ENCODE measurements at places on chromosomes 7 and 10.

DNA sequence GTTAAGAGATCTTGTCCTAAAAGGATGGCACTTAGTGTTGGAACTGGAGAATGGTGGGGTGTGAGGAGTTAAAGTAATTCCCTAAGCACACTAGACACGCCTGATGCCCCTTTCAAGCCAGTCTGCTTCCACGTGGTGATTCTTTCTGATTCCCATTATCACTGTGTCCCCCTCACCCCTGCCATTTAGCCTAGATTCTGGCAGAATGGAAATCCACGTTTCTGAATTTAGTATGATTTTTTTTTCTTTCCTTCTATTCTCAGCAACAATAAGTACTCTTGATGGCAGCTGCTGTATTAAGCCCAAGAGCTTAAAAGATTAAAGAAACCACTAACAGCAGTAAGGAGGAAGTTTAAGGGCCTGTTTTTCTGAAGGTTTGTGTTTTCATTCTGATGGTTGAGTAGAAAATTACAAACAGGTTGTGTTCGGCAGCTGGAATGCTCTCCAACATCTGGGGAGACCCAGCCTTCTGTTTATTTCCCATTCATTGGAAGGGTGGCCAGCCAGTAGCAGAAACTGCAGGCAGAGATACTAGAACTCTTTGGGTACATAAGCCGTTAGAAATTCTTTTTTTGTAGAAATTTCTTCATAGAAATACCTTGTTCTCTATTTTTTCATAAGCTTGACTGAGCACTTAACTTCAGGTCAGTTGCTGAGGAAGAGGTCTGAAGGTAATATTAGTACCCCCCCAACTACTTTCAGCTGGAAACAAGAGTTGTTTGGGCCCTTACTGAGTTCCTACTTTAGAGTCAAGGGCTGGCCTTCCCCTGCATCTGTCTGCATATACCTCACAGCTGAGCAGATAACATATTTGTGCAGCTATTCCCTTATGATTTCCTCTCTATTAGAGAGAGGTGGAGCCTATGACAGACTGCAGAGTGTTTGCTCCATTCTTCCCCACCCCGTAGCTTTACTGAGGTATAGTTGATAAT lies 355.1 kb downstream of the AUTS2 start:
- DNase-seq: no peak

DNA sequence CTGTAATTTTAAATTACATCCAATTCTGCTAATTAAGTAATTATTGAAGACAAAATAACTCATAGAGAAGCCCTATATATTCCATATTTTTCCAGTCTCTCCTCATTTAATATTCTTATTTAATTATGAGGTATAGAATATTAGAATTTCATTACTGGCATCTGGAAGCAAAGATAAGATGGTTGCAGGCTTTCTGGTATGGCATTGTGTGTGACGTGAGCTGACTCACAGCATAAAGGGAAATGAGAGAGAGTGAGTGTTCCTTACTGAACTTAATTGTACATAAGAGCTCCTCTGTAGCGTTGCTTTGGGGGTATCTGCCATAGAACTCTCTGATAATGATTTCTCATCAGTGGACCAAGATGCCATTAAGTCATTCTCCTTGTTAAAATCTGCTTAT lies 127.4 kb upstream of the TEX47 start:
- no peak for DNase-seq

DNA sequence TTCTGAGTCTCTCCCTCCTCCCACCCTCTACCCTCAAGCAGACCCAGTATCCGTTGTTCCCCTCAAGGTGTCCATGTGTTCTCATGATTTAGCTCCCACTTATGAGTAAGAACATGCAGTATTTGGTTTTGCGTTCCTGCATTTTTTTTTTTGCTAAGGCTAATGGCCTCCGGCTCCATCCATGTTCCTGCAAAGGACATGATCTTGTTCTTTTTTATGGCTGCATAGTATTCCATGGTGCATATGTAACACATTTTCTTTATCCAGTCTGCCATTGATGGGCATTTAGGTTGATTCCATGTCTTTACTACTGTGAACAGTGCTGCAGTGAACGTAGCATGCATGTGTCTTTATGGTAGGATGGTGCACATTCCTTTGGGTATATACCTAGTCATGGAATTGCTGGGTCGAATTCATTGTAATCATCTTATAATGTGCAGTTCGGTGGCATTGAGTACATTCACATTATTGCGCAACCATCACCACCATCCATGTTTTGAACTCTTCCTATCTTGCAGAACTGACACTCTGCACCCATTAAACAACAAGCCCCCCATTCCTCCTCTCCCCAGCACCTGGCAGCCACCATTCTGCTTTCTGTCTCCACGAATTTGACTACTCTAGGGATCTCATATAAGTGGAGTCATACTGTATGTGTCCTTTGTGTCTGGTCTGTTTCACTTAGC lies 125.5 kb downstream of the CAMK1D start:
- DNase-seq: no peak

GRCh38 chr7:40535678-40536077 lies 400.9 kb downstream of the SUGCT start:
- no peak for DNase-seq

DNA sequence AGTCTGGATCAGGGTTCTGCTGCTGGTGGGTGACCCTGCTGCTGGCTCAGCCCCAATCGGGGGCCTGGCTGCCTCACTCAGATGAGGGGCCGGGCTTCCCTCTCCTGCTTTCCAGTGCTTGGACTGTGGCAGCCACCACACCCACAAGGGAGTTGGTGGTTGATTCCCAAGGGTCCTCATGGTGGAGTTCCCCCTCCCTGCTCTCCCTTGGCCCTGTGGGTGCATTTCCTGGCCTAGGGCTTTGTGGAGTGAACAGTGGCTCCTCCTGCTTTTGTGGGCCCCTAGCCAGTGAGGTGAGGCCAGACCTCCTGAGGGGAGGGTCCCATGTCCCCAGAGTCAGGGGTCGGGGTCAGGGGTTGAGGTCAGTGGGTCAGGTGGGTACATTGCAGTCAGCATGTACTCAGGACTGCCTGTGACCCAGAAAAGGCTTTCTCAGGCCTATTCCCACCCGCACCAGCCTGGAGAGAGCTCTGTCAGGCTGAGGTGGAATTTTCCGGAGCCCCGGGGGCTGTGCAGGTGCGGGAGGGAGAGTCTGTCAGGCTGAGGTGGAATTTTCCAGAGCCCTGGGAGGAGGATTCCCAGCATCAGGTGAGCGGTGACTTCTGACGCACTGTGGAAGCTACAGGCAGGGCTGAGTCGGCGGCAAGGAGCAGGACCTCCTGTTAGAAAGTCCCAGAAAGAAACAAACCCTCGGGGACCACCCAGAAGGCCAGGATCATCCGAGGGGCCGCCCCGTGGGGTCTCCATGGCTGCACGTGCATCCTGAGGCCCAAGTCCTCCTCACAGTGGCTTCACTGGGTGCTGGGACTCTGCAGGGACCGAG lies 94.4 kb upstream of the INSIG1 start:
- no peak for DNase-seq

GRCh38 chr10:28548781-28549498 lies 16.0 kb downstream of the WAC start:
- no peak for DNase-seq

DNA sequence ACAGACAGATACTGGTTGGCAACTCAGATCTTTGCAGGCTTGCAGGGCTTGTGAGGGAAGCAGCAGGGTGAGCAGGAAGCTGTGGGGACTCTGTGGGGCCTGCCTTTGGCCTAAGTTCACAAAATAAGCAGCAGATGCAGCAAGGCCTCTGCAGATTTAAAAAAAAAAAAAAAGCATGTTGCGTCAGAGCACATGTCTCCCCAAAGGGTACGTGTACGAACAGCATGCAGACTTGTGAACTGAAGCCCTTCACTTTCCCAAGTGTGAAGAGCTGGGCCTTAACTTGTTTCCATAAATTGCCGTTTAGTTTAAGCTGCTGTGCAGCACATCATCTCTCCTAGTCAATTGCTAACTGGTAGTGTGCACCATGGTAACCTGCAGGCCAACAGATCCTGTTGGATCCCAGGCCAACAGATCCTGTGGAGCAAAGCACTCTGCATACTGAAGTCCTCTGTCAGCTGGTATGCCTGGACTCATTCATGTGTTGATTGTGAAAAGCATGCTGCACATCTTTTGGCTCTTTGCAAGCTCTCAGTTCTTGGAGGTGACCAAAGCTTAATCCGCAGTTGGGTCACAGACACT lies 10.8 kb upstream of the XPNPEP1 start:
- peak; percentile 60 for DNase-seq

GRCh38 chr10:110209454-110209925 lies 2.1 kb downstream of the MXI1 start:
- DNase-seq: peak; percentile 42

GRCh38 chr7:85638394-85638793 lies 451.5 kb upstream of the SEMA3D start:
- no peak for DNase-seq

GRCh38 chr7:142855756-142856564 lies 1.1 kb downstream of the EPHB6 start:
- DNase-seq: no peak

DNA sequence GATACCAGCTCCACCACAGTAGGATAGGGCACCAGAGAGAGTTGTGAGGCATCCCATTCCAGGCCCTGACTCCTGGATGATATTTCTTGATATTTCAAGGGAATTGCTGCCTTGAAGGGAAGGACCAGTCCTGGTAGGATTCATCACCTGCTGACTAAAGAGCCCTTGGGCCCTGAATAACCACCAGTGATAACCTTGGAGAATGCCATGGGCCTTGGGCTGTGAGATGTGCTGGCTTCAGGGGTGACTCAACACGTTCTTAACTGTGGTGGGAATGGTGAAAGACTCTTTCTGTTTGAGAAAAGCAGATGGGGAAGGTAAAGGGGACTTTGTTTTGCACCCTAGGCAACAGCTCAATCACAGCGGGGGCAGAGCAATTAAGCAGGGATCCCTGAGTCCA lies 21.4 kb upstream of the ASZ1 start:
- no peak for DNase-seq

DNA sequence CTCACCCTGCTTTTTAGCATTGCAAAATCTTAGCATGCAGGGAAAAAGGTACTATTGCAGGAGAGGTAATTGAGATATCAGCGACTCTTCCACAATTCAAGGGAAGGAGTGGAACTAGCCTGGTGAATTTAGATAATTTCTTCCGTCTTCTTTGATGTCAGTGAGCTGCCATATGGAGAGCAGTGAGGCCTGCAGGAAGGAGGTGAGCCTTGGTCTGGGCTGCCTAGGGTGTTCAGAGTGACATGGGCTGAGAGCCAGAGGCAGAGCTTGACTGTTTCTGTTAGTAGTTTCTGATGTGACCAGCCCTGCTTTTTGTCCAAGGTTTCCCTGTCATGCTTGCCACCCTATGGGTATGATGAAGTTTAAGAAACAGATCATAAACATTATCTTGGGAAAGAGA lies 28.6 kb downstream of the KAT6B start:
- no peak for DNase-seq

DNA sequence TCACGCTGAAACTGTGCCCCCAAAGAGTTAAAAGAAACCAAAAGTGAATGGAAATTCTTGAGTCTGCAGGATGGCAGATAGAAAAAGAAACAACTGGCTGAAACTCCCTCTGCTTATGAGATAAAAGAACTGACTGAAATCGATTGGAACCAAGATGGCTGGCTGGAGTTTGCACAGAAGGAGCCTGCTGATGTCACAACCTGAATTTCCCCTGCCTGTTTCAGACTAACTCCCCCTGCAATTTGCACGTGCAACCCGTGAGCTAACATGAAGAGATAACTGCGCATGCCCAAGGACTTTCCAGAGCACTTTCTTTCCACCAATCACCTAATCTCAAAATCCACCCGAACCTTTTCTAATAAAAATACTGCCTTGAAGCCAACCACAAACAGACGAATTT lies 435.5 kb downstream of the CALN1 start:
- no peak for DNase-seq

DNA sequence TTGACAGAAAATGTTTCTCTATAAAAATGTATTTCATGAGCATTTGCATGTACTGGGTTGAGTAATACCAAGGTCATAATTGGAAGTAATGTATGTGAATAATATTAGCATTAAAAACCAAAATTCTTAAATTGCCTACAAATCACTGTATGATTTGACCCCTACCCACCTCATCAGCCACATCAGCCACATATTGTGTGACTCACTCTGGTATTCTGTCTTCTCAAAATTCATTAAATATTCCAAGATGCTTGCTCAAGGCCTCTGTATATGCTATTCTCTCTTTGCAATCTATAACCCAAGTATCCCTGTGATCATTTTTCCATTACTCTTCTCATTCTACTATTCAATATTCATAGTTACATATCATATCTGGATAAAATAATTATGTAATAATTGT lies 21.4 kb downstream of the POT1 start:
- no peak for DNase-seq

DNA sequence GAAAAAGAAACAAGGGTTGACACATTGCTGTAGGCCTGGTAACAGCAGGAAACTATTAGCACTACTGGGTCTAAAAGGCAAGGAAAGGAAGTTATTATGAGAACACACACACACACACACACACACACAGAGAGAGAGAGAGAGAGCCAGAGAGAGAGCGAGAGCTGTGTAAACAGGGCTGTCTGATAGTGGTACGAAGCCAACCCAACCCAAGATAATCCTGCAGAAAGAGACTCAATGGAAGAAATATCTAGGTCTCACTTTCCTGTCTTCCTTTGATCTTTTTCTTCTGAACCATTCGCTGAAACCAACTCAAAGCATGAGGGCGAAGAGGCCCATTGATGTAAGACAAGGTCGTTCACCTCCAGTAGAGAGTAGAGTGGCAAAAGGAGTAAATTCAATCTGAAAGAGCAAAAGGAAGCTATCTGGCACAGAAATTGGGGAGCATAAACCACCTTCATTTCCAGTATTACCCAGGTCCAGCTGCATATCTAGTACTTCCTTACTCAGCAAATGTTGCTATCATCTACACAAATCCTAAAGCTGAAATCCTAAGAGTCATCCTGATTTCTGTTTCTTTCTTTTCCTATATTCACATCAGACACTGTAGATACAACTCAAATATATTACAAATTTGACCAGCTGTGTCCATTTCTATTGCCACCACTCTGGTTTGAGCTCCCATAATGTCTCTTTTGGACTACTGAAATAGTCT lies 110.2 kb downstream of the TMEM26 start:
- no peak for DNase-seq

- DNase-seq: no peak
Observed at GRCh38 chr10:68330852-68331454, 911 bp upstream of the HNRNPH3 start.

DNA sequence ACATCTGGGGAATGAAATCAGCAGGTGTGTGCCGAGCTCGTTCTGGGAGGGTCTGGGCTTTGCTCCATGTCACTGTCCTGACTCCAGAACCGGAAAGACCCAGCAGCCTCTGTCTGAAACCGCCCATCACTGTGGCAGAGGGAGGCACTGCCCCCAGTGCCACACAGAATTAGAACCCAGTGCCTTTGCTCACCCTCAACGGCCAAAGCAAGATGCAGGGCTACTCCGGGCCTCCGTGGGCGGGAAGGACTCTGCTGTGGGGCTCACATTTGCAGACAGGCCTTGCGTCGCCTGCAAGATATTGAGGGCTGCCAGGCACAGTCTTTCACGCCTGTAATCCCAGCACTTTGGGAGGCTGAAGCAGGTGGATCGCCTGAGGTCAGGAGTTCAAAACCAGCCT lies 219.2 kb upstream of the PPP2R2D start:
- no peak for DNase-seq

DNA sequence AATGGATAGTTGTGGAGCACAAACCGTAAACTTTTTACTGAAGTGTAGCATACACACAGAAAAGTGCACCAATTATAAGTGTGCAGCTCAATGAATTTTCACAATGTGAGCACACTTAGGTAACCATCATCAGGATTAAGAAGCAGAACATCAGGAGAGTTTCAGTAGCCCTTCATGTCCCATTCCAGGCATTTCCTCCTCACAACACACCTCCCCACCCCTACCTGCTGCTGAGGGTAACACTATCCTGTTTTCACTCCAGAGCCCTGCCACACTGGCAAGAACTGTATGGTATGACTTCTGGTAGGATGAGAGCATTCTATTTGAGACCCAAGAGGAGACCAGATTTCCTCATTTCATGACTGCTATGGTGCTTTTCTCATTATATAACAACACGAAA lies 166.5 kb downstream of the PPP1R3A start:
- no peak for DNase-seq

Data from suppressor macrophage (primary cell).